ENCODE measurements at places on chromosomes 4 and X.

DNA sequence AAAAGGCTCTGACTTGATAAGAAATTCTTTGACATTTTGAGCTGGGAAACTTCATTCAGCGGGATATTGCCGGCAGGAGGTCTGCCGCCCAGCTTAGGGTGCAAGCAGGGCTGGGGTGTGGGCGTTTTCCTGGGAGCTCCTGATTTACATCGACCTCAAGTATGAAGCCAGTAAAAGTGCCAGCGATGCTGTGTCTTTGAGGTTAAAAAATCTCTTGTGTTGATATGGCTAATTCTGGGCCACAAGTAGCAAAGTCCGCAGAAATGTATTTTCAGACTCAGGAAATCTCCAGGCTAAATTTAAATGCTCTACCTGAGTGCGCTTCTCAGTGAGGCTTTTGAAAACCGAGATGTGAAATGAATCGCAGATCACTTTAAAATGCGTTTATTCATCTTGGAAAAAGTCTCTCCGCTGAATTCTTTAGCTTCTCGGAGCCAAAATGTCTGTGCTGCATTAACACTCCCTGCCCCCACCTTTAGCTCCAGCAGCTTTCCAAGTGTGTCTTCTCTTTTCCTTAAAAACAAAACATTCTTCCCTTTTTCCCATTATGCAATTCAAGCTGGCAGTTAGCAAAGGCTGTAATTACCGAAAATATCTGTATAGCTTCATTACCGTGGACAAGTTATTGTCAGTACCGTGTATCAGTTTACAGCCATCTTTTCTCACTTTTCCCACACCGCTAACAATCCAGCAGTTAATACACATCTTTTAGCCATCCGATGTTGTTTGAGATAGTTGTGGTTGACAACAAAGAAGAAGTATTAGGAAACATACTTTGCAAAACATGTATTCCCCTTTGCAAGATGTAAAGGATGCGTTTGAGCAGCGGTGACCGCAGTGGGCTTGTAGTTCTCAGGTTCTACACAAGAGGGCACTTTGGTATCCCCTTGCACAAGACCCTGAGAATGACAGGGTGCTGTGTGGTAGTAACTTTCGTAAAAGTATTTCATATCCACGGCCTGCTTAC is 136.0 kb upstream of the STX18 start:
- no peak for DNase-seq

DNA sequence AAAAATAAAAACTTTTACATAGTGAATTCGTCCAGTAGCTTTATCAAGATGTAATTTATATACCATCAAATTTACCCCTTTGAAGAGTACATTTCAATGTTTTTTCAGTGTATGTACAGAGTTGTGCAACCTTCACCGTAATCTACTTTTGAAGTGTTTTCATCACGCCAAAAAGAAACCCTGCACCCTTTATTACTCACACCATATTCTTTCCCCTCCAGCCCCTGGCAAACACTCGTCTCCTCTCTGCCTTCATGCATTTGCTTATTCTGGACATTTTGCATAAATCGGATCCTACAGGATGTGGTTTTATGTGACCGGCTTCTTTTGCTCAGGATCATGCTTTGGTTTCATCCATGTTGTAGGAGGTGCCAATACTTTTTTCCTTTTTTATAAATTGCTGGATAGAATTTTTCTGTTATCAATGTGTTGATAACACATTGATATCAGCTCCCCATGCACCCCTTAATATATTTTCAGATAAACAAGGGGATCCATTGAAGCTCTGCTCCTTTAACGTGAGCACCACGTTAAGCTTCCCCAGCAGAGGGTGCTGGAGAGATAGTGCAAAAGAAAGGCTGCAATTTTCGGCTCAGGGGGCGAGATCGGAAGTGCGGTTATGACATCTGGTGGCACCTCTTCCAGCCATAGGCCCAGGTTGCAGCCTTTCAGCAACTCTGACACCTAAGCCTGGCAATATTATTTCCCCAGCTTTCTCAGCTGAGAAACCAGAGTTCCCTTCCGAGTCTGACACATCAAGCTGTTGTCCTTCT is 100.1 kb upstream of the VCX3B start:
- DNase-seq = no peak

- no peak for DNase-seq
Observed at GRCh38 chr4:52604215-52604614, 54.9 kb downstream of the USP46 start.

GRCh38 chrX:30904186-30904585 is 15.1 kb upstream of the TAB3 start:
- no peak for DNase-seq

DNA sequence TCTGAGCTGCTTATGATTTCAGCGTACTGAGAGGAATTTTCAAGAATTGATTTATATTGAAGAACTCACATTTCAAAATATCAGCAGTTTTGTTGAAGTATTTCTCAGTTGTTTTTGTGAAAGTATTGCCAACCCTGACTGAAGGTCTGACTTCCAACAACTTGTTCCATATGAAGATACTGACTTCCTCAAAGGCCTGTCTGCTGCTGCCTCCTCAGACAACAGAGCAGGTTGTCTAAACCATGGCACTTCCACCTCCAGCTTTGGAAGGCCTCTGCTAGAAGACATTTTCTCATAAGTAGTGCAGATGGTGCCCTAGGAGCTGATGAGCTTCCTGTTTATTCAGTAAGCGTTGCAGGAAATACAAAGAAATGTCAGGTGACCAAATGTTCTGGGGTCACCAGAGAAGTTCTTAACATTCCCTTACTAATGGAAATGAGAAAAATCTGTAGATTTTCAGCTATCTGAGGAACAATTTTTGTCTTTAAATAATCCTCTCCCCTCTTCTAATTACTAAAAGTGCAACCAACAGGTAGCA is 28.8 kb downstream of the FGF2 start:
- DNase-seq = no peak

GRCh38 chr4:95362906-95363558 is 185.7 kb downstream of the UNC5C start:
- no peak for DNase-seq

DNA sequence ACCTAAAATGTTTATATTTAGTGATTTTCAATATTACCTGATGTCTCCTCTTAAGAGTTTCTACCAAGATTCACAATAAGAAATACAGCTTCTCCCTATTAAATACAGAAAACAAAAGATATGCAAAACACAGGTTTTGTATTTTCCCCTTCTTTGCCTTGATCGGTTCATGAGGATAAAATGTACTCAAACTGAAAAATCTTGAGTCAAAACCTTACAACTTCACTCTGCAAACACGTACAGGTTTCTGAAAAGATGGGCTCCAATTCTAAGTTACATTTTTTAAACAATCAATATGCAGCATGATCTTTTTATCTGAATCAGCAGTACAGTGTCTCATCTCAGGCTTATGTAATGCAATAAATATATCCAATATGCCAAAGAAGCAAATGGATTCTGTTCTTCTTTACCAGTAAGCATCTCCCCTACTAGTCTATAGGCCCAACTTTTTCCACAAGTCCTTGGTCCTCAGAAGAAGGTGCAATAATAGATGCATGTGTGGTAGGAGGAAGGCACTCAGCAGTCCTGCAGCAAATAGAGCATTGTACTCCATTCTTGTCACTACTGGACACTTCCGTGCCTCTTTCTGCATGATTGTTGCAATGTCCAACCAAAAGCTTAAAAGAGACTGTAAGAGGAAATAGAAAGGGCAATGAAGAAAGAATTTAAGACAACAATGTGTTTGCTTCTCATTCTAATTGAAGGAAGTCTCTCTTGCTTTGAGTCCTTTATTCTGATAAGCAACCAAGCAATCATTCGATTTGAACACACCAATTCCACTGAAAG is 3.2 kb downstream of the MAPK10 start:
- DNase-seq = no peak

DNA sequence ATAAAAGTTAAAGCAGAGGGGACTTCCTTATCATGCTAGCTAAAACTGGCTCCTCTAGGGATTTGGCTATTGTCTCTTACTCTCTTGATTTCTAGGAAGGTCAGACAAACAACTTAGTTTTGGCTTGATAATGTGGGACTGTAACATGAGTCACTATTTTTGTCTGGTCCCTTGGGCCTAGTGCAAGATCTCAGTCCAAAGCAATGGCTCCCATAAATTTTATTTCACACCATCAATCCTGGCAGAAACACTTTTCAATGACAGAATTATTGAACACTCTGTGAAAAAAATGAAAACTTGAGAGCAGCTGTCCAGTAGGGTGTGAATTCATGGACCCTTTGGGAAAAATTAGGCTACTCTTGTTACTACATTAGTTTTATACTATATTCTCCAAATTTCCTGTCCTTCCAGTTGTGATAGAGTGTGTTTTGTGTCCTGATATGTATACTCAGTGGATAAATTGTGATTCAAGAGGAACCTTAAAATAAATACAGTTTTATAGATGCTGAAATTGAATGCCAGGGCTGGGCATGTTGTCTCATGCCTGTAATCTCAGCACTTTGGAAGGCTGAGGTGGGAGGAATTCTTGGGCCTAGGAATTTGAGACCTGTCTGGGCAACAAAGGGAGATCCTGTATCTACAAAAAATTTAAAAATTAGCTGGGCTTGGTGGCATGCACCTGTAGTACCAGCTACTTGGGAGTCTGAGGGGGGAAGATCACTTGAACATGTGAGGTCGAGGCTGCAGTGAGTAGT is 10.8 kb upstream of the SNCA start:
- DNase-seq = no peak

DNA sequence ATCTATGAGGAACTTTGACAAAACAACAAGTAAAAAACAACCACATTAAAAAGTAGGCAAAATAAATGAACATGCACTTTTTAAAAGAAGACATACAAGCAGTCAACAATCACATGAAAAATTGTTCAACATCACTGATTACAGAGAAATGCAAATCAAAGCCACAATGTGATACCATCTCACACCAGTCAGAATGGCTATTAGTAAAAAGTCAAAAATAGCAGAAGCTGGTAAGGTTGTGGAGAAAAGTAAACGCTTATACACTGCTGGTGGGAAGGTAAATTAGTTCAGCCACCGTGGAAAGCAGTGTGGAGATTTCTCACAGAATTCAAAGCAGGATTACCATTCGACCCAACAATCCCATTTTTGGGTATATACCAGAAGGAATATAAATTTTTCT is 17.0 kb upstream of the LNX1 start:
- DNase-seq = no peak

DNA sequence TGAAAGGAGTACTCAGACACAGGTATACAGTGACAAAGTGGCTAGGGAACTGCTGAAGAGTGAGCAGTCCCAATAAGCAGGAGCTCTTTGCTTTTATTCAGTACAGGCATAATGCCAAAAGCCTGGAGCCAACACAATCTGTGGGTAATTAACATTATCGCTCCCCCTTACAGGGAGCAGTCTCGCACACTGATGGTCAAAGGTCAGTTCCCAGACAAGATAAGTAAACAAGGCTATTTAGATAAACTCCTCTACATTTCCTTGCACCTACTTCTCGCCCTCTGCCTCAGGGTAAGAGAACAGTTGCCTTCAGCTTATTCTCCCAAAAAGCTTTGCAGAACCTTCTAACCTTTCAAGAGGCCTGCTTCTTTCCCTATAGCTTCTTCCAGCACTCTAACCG is 73.9 kb upstream of the TAF9B start:
- no peak for DNase-seq

DNA sequence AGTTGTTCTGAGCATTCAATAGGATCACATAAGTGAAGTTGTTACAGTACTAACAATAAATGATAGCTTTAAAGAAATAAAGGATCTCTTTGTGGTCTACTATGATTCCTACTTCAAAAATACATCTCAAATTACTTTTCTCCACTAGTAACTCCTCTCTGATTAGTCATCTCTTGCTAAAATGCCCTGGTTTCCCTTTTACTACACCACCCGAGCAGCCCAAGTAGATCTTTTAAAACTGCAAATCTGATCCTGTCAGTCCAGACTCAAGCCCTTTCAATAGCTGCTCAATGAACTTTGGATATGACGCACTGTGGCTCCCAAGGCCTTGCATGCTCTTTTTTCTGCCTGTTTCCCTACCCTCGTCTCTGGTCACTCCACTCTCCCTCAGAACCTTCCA is 97.5 kb downstream of the MAOA start:
- no peak for DNase-seq

DNA sequence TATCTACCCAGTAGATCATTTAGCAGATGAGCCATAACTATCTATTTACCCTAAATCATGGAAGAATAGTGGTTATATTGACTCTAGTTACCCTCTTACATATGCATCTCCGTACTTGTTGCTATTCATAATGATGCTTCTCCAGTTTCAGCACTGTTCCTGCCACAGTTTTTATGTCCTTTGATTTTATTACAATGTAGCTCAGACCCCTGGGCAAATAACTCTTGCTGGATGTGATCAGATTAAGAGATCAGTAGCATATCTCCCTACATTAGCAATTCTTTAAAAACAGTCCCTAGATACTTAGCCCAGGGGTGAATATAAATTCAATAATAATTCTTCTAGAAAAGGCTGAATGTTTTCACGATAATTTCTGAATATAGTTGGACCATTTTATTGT is 696.5 kb downstream of the ADGRL3 start:
- no peak for DNase-seq

GRCh38 chr4:90799895-90800294 is 672.7 kb downstream of the CCSER1 start:
- DNase-seq = no peak

DNA sequence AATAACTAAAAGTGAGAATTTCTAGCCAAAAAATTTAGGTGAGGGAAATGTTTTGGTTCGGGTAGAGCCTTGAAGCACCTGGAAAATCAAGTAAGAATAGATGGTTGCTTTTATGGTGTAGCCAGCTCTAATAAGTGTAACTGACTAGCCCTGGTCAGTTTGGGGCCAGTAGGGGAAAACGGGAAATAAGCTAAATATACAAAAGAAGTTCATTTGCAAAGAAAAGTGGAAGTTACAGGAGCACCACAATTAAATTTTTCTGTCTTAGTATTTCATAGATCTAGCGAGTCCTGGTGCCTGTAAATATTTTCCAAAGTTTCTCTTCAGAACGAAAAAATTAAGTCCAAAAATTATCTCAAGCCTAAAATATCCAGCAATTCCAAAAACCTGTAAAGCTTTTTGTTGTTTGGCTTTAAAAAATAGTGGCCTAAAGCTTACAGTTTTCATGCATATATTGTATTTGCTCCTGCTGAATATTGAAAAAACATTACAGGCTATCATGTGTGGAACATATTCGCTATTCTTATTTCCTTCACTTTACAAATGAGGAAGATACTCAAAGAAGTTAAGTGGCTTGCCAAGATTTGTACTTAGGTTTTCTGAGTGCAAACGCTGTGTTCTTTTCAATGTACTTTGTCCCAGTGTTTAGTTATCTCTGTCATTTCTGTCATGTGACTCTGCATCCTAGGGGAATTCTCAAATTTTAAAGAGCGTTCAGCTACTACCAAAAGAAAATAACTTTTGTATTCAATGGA is 7.3 kb upstream of the PTPN13 start:
- DNase-seq = no peak

GRCh38 chrX:68179355-68179754 is 253.9 kb downstream of the OPHN1 start:
- no peak for DNase-seq

DNA sequence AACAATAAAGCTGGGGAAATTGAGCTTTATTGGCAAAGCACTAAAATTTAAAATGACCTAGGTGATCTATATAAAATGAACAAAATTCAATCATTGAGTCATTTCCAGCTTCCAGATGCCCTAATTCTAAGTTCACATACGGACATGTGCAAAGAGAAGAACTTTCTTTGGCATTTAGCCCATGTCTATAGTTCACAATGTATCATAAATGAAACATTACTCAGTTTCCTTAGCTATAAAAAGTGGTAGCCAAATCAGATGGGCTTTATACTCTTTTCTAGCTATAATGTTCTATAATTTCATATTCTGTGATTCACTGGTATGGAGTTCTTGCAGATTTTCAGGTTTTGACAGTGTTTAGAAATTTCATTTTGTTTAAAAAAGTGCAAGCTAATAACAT is 327.4 kb downstream of the KCTD8 start:
- no peak for DNase-seq

GRCh38 chr4:76716658-76717057 is 181.3 kb downstream of the SOWAHB start:
- no peak for DNase-seq

Measured in vagina (tissue), 2 donors.